ENCODE measurements at places on chromosomes 3 and 15. TPM values are rescaled to one million over a fixed set of nuclear protein-coding genes. Genes with fewer than 3 reads are reported as not detected.

DNA sequence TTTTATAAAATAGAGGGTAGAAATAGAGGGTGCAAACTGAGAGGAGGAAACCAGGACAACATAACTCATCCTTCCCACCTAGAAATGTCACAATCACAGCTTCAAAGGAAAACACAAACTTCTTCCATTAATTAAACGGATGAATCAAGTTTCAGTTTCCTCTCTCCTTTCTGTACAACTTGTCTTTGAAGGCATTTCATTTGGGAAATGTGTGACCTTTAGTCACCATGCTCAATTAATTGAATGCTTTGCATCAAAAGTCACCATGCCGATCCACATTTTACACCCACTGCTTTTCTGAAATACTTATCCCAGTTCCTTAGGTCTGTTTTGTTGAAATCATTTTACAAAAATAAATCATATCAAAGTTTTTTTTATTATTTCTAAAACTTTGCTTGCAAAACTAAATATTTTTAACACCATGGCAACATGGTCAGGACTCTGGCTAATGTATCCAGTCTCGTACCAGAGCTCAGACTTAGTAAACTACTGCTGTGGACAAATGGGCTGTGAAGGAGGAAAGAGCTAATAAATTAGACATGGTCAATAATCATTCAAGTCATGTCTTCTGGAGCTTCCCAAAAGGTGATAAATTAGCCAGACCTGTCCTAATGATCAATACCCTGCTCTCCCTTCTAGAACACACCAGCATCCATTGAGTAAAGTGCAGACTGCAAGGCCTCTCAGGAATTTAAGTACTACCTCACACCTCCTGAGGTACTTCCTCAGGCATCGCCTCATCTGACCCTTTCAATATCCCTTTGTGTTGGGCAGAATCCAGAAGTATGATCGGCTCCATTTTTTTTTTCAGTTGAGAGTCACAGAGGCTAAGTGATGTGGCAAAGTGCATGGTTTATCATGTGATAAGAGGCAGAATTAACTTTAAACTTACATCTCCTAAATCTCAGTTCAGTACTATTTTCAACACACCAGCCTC is 161.3 kb downstream of the GREM1 start:
- DNase-seq: no peak

KIF15 gene
- total RNA-seq: 1.8 TPM

- no peak for DNase-seq
Observed at GRCh38 chr3:169390271-169390670, 273.2 kb downstream of the MECOM start.

DNA sequence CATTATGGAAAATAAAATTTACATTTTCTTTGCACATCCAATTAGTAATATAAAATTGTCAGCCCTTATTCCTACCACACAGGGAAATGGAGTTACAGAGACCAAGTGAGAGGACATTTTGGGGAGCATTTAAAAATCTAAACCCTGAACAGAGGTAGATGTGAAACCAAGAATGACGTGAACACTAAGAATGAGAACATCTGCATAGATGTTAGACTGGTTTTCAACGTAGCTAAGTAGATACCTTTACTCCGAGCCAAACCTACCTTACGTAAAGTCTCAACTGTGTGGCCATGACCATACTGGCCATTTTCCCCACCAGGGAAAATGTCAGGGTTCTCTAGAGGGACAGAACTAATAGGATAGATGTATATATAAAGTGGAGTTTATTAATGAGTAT is 51.4 kb upstream of the THBS1 start:
- no peak for DNase-seq

DNA sequence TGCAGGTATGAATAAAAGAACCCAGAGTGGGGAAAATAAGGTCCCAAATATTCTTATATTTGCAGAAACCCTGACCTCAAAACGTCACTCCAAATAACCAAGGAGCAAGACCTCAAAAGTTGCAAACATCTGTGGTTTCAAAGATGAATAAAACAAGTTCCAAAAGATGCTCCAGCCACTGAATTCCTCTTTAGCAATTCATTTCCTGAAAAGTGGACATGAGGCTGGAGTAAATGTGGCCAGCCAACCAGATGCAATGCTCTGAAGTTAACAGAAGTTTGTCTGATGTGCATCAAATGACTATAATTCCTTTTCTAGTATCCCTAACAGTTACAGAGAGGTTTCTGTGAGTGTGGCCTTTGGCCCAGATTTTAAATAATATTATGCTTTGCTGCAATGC is 71.2 kb upstream of the WNT5A start:
- no peak for DNase-seq

- no peak for DNase-seq
Observed at GRCh38 chr3:72144773-72145505, 360.0 kb upstream of the PROK2 start.

DNA sequence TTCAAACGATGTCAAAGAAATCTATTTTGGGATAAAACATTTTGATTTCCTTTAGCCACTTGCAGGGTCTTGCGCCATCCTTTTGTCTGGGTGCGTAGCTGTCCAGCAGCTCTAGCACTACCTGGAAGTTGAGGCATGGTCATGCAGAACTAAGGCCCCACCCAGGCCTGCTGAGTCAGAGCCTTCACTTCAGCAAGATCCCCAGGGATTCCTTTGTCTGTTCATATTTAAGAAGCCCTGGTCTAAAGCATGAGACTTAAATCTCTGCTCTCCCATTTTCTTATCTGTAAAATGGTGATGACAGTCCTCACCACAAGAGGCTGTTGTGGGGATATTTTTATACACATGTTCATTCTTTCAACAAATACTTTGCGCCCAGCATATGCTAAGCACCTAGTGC is 99.0 kb upstream of the CTDSPL start:
- DNase-seq: no peak

DNA sequence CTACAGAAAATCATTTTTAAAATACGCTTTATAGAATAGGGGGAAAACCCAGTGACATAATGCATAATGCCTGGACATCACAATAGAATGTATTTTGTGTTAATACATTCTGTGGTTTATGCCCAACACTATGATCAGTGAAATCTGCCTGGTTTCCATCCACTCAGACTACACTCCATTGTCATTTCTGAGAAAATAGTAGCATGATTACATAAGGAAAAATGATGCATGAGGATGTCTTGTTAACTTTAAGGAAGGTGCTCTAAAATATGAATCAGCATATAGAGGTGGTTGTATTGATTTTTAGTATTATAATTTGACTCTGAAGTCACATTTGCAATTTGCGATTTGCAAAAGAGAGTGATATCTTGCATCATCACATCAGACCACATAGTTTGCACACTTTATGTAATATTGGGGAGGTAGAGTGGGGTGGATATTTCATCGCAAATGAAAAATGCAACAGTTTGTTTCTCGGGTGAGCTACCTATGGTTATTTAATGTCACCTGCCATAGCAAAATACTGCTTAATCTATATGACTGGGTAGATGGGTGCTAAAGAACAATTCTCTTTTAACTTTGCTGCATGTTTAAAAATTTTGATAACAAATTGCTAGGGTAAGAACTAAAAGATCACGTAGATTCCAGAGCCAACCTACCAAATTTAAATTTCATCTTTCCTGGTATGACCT is 403.9 kb downstream of the IL5RA start:
- DNase-seq: peak; percentile 11

GRCh38 chr3:32885283-32885901 is 66.1 kb upstream of the CCR4 start:
- DNase-seq: no peak

CLDN1 gene
- total RNA-seq: 1.1 TPM

FGF12 gene
- total RNA-seq: not detected

GRCh38 chr3:95334461-95334860 is 1271.6 kb downstream of the NSUN3 start:
- DNase-seq: no peak

DNA sequence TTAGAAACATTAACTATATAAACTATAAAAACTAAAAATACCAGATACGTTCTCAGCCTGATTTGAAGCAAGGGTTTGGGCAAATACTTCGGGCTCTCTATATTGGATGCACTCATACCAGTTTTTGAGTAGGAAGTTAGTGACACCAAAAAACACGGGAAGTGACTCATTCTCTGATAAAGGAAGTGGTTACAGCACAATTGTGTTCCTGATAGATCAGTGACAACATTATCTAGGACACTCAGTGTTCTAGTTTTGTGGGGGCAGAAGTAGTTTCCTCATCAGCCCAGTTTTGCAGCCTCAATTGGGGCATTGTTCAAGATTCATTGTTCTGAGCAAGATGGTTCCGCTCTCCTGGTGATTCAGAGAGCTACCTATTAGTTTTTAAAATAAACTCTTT is 469.6 kb upstream of the DPPA4 start:
- no peak for DNase-seq

DNAJA4 gene
- 2.1 TPM for total RNA-seq

GRCh38 chr3:62249855-62250543 is 123.4 kb downstream of the FEZF2 start:
- DNase-seq: no peak

FILIP1L gene
- 5.9 TPM for total RNA-seq

GRCh38 chr3:42847731-42848130 is 27.9 kb downstream of the CYP8B1 start:
- DNase-seq: no peak

DNA sequence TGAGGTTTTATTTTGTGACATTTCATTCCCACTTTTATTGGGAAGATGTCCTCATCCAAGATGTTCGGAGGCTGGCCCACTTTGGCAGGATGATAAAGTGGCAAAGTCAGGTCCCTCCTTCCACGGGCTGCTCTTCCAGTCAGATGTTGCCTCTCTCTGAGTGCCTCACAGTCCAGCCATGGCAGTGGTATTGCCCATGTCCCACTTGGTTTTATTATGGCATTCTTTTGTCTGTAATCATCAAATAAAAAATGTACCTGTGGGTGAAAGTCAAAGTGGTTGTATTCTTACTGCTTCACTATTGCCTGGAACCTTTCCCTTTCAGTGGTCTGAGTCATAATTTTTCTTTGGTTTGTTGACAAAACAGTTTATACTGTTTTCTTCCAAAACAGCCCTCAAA is 20.2 kb downstream of the ARNT2 start:
- no peak for DNase-seq

DNA sequence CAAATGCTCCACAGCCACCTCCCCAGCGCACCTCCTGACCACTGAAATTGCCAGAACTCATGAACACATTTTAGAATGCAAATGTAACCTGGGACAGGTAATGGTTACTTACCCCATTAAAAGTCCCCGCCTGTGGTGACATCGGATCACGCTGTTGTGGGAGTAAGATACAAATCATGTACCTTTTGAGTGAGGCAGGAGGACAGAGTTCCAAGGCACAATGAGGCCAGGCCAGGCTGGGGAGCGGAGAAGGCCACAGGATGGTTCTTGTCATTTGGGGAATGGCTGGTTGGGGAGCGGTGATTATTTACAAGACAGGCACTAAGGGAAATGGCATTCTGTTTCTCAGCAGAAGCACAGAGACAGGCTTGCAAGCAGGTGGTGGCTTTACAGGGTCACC is 490.0 kb downstream of the EDEM1 start:
- DNase-seq: no peak

GRCh38 chr15:47186075-47186474 is 531.2 kb upstream of the SEMA6D start:
- no peak for DNase-seq

GRCh38 chr15:62880278-62880677 is 162.3 kb upstream of the TPM1 start:
- DNase-seq: no peak

DNA sequence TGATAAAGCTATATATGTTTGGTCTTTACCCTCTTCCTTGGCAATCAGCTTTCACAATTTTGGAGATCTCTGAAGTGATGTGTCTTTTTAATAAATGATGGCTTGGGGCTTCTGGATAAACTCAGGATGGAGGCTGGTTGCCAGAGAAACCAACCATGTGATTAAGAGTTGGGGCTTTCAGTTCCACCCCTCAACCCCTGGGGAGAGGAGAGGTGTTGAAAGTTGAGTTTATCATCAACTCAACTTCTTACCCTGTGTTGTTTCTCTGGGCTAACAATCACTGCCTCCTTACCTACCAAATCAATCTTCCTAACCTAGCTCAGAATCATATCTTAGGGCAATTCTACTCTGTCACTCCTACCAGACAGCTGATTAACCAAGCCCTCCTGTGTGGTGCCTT is 735.8 kb downstream of the ZPLD1 start:
- DNase-seq: no peak

DNA sequence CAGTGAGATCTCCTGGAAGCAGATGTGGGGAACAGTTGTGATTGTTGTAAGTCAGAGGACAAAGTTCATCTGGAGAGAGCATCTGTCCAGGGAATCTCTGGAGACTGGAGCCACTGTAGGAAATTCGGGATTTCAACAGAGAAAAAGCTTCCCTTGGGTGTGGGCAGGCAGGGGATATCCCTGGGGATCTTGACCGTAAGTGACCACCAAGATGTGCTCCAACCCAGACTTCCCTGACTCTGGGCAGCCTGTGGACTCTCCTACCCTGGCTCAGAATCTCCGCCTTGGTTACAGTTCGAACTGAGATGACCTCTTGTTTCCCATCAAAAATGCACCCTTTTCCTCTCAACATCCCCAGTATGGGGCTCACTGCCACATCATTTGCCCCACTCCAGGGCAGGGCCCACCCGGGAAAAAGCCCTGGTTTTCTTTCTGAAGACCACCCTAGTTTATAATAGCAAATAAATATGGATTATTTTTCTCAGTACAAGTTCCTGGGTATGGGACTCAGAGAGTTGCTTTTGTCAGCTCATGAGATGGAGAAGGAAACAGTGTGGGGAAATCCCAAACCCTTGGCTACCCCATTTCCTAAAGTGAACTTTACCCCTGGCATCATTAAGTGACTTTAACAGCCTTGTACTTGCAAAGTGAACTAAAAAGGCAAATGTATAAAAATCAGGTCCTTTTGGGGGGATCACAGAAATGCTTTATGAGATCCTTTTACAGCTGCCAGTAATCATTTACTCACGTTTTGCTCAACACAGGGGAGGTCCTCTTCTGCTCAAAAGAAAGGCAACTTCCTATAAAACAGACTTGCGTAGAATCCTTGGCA is 89.9 kb downstream of the CCNL1 start:
- DNase-seq: no peak

DNA sequence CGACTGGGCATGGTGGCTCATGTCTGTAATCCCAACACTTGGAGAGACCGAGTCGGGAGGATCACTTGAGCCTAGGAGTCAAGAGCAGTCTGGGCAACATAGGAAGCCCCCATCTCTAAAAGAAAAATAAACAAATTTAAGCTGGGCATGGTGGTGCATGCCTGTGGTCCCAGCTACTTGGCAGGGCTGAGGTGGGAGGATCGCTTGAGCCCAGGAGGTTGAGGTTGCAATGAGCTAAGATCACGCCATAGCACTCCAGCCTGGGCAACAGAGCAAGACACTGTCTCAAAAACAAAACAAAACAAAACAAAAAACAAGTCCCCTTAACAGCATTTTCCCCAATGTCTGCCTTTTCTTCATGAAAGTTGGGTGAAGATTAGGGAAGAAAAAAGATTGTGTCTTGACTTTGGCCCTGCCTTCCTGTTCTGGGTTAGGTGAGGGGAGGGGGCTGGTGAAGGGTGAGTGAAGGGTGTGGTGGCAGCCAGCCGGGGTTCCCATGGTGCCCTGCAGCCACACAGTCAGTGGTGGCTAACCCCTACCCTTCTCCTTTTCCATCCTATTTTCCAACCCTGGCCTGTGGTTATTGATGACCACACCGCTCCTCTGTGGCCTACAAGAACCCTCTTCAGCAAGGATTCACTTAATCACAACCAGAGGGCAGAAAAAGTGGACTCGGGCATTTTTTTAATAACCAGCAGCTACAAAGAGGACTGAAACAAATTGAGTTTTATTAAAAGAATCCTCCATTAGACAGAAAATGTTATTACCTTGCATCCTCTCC is 28.4 kb upstream of the SMAD3 start:
- no peak for DNase-seq

ANAPC13 gene
- total RNA-seq: 68.4 TPM
